ENCODE measurements at places on chromosomes 6 and 20. TPM values are rescaled to one million over a fixed set of nuclear protein-coding genes. Genes with fewer than 3 reads are reported as not detected.

The MCHR2 gene
- total RNA-seq = not detected

The SLC17A3 gene
- total RNA-seq = not detected

The CCR6 gene
- total RNA-seq = not detected

The IL17A gene
- total RNA-seq = not detected

GRCh38 chr6:105943514-105943913, 142.6 kb upstream of the PRDM1 start:
- no peak for DNase-seq

DNA sequence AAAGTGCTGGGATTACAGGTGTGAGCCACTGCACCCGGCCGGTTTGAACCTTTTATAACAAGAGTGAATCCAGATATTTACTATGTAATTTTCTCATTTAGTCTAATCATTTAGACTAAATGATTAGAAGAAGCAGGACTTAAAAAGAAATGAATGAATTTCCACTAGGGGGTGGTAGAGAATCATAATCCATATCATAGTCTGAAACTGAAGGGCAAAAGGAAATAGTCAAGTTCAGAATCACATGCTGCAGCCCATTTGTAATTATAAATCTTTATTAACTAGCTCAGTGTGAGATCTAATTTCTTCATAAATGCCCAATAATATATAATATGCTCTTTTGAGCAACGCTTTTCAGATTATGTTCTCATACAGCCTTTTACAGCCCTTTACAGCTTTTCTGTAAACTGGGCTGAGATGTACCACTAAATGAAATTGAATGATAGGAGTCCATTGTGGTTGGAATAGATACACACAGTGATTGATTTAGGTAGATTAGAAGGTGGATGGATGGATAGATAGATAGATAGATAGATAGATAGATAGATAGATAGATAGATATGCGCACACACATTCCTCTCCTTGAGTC, 31.8 kb downstream of the PSMB9 start:
- DNase-seq = no peak

DNA sequence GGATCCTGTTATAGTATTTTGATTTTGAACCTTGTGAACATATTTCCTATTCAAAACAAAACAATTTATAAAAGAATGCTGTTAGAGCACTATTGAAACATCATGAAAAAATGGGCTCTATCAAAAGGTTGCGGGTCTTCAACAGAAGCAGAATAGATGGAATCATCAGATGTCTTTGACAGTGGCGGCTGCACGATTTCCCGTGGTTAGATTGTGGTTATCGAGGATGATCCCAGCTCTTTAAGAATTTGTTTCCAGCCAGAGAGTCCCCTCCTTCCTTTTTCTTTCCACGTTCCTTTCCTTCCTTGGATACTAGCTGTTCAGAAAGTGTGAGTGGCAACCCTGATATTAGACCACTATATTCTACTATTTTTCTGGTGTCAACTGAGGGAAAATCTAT, 163.4 kb downstream of the FARS2 start:
- no peak for DNase-seq

DNA sequence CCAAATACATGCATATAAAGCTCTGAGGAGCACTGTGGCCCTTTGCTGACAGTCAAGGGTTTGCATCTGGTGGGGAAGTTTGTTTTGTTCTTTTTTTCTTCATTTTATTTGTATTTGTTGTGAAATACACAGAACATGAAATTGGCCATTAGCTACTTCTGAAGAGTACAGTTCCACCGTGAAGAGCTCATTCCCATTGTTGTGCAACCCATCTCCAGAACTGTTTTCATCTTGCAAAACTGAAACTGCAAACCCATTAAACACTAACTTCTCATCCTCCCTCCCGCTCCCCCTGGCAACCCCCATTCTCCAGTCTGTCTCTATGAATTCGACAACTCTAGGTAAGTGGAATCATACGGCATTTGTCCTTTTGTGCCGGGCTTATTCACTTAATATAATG, 231.3 kb downstream of the TFAP2C start:
- no peak for DNase-seq

GRCh38 chr6:141658696-141659095, 474.0 kb upstream of the GJE1 start:
- DNase-seq = no peak

DNA sequence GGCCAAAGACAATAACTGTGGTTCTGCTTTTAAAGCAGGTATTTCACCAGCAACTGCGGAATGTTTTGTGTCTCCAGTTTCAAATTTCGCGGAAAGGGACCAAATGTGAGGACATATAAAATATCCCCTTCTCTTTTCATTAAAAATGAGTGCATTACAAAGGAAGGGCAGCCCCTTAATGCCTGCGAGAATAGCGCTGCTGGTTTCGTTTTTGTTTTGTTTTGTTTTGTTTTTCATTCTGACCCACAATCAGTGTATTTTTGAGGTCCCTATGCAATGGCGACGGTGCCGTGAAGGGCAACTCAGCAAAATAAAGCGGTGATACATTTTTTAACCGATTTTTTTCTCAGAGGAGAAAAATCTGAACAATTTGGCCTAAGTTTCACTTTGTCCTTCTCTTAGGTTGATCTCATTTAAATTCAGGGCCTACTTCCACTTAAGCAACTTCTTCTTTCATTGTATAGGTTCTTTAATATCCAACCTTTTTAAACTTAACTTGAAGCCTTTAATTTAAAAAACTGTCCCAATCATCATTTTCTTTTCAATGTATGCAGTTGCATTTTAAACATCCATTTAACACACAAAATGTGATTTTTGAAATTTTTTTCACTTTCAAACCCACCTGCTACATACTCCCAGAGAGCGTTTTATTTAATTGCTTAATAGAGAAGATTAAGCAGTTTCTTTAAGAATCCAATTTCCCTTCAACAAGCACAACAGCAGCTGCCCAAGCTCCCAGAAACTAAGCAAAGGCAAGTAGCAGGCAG, 2.9 kb upstream of the HIVEP2 start:
- no peak for DNase-seq

GRCh38 chr6:71238351-71238750, 50.3 kb upstream of the OGFRL1 start:
- no peak for DNase-seq

GRCh38 chr20:59055302-59055701, 12.7 kb upstream of the PRELID3B start:
- no peak for DNase-seq

DNA sequence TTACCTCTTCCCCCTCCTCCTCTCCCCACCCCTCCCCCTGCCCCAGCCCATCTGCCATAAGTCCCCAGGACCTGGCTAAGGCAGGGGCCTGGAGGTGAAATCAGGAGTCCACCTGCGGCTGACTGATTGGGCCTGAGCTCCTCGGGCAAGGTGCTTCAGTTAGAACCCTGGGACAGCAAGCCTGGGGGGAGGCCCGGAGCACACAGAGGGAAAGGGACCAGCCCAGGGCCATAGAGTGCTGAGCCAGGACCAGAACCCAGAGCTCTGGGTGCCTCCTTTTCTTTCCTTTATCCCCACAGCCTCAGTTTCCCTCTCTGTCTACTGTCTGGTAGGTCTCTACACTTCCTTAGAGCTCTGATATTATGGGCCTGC, 35.7 kb upstream of the VEGFA start:
- DNase-seq = peak; percentile 43

GRCh38 chr6:137893726-137894125, 26.7 kb downstream of the TNFAIP3 start:
- no peak for DNase-seq

DNA sequence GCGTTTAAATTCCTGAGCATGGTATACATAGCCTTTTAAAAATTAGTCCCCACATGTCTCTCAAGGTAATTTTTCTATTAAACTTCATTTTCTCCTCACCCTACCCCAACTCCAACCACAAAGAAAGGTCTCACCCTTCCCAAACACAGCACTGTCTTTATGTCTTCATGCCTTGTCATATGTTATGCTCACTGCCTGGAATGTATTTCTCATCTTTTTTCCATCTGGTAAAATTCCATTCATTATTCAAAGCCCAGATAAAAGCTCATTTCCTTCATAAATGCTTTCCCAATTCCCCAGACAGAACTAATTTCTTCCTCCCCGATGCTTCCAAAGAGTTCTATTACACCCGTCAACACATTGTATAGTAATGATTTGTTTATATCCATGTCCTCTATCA, 302.0 kb downstream of the ALDH8A1 start:
- no peak for DNase-seq

GRCh38 chr20:49768204-49769047, 44.2 kb upstream of the SLC9A8 start:
- peak; percentile 85 for DNase-seq

All from cardiac septum (tissue), 1 donor.